ENCODE measurements at places on chromosomes 2 and 18.

GRCh38 chr2:103144837-103145236 is 383.0 kb downstream of the TMEM182 start:
- H3K27me3 ChIP-seq, result no peaks in the 10 kb centered on the region
- no peaks in the 10 kb centered on the region for H3K4me1 ChIP-seq
- H3K27ac ChIP-seq, result no peak overlapping the region
- no peak overlapping the region for H3K4me3 ChIP-seq

DNA sequence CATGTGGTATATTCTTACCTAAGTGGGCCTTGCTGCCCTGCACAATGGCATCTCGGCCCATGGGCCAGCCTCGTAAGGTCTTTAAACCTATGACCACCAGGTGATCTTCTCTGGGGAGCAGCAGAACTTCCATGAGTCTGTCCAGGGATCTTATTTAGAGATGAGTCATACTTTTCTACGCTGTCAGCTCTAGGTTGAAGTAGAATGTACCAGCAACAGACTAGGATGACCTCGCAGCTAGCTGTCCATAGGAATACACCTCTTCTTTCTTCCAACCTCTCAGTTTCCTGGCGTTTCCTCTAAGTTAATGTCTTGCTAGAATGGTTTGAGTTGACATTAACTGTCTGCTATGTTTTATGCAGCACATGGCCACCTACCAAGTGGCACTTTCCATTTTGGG is 15.6 kb upstream of the CXCR4 start:
- no peaks in the 10 kb centered on the region for H3K27me3 ChIP-seq
- H3K4me1 ChIP-seq, result peaks cover 97% of the 10 kb centered on the region
- H3K36me3 ChIP-seq, result no peaks in the 10 kb centered on the region
- peak overlapping the region; percentile 93 for H3K27ac ChIP-seq
- H3K4me3 ChIP-seq, result peak overlapping the region; percentile 56
- no peak for ATAC-seq

- no peak overlapping the region for H3K27ac ChIP-seq
- H3K4me3 ChIP-seq, result no peak overlapping the region
- no peaks in the 10 kb centered on the region for H3K4me1 ChIP-seq
- peaks cover 31% of the 10 kb centered on the region for H3K36me3 ChIP-seq
- ATAC-seq, result no peak
- H3K27me3 ChIP-seq, result no peaks in the 10 kb centered on the region
These were observed 18.9 kb upstream of the DLX1 start for GRCh38 chr2:172066394-172066886.

DNA sequence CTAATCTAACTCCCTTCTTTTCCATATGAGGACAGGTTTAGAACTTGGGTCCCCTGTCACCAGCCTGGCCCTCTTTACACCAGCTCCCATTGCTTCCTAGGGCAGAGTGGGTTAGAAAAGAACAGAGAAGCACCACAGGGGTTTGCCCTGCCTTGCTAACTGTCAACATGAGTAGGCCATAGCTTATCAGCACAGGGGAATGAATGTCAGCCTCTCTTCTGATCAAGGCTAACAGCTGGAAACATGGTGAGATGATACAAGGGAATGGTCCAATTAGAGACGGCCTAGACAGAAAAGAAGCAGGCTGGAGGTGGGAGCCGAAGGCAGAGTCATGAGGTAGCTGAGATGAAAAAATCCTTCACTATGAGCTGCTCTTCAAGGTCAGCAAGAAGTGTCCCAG is 189.4 kb upstream of the ACAA2 start:
- H3K4me3 ChIP-seq, result no peak overlapping the region
- H3K27ac ChIP-seq, result no peak overlapping the region
- ATAC-seq, result no peak
- peaks cover 9% of the 10 kb centered on the region for H3K4me1 ChIP-seq
- H3K27me3 ChIP-seq, result peaks cover 22% of the 10 kb centered on the region

DNA sequence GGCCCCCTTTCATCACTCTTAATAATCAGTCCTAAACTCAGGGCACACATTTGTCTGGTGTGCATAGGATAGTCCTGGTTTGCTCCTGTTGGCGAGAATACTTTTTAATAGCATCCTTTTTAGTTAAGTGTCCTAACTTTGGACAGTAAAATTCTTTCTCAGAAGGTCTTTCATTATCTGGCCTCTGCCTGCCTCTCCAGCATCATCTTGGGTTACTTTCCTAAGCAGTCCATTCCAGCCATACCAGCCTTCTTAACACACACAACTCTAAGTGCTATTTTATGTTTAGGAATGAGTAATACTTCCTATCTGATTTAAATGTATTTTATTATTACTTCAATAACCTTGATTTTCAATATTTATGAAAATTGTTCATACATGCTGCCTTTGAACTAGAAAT is 151.0 kb downstream of the ACOXL start:
- no peaks in the 10 kb centered on the region for H3K4me1 ChIP-seq
- H3K4me3 ChIP-seq, result no peak overlapping the region
- no peak for ATAC-seq
- no peak overlapping the region for H3K27ac ChIP-seq
- H3K27me3 ChIP-seq, result peaks cover 18% of the 10 kb centered on the region

GRCh38 chr2:239167766-239168444 is 232.9 kb downstream of the HDAC4 start:
- no peak for ATAC-seq
- no peaks in the 10 kb centered on the region for H3K4me1 ChIP-seq
- H3K4me3 ChIP-seq, result no peak overlapping the region
- no peaks in the 10 kb centered on the region for H3K27me3 ChIP-seq
- peaks cover 61% of the 10 kb centered on the region for H3K36me3 ChIP-seq
- no peak overlapping the region for H3K27ac ChIP-seq

GRCh38 chr2:159735648-159736047 is 23.3 kb downstream of the MARCHF7 start:
- H3K27ac ChIP-seq, result no peak overlapping the region
- no peaks in the 10 kb centered on the region for H3K27me3 ChIP-seq
- ATAC-seq, result no peak
- peaks cover 6% of the 10 kb centered on the region for H3K4me1 ChIP-seq
- H3K36me3 ChIP-seq, result peaks cover 46% of the 10 kb centered on the region
- H3K4me3 ChIP-seq, result no peak overlapping the region

DNA sequence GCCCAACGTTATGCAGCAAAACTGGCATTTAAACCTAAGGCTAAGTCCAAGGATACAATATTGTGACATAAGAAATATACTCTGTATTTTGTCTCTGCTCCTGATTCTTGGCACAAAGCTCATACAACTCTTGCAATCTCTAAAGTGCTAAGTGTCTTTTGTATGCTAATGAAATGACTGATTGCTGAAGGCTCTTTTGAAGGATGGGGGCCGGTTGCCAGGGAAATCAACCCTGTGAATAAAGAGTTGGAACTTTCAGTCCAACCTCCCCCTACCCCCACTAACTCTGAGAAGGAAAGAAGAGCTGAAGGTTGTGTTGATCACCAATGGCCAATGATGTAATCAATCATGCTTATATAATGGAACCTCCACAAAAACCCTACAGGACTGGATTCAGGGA is 40.3 kb downstream of the SESTD1 start:
- H3K4me1 ChIP-seq, result peaks cover 23% of the 10 kb centered on the region
- H3K36me3 ChIP-seq, result no peaks in the 10 kb centered on the region
- ATAC-seq, result no peak
- no peak overlapping the region for H3K27ac ChIP-seq

DNA sequence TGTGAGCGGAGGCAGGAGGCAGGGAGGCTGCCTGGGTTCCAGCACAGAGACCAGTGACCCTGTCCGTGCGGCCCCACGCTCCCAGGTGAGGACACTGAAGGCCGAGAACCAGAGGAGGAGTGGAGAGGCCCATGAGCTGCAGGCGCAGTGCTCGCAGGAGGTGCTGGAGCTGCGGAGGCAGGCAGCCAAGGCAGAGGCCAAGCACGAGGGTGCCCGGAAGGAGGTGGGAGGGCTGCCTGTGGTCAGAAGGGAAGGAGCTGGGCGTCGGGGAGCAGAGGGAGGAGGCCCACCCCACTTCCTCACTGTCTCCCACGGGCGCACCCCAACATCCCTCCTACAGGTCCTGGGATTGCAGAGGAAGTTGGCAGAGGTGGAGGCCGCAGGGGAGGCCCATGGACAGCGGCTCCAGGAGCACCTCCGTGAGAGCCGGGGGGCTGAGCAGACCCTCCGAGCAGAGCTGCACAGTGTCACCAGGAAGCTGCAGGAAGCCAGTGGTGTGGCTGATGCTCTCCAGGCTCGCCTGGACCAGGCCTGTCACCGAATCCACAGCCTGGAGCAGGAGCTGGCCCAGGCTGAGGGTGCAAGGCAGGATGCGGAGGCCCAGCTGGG is 33.0 kb upstream of the SNED1 start:
- H3K27me3 ChIP-seq, result peaks cover 21% of the 10 kb centered on the region
- no peak overlapping the region for H3K4me3 ChIP-seq
- no peaks in the 10 kb centered on the region for H3K36me3 ChIP-seq
- no peak for ATAC-seq
- H3K4me1 ChIP-seq, result no peaks in the 10 kb centered on the region
- no peak overlapping the region for H3K27ac ChIP-seq

GRCh38 chr2:108565778-108566375 is 31.6 kb downstream of the LIMS1 start:
- H3K4me3 ChIP-seq, result no peak overlapping the region
- no peak for ATAC-seq
- H3K4me1 ChIP-seq, result peaks cover 7% of the 10 kb centered on the region

- no peaks in the 10 kb centered on the region for H3K27me3 ChIP-seq
- H3K4me3 ChIP-seq, result peak overlapping the region; percentile 66
- H3K36me3 ChIP-seq, result no peaks in the 10 kb centered on the region
- ATAC-seq, result peak; percentile 92
- H3K27ac ChIP-seq, result peak overlapping the region; percentile 75
- peaks cover 58% of the 10 kb centered on the region for H3K4me1 ChIP-seq
These were observed 57.1 kb downstream of the ZFP36L2 start for GRCh38 chr2:43169099-43169945.

DNA sequence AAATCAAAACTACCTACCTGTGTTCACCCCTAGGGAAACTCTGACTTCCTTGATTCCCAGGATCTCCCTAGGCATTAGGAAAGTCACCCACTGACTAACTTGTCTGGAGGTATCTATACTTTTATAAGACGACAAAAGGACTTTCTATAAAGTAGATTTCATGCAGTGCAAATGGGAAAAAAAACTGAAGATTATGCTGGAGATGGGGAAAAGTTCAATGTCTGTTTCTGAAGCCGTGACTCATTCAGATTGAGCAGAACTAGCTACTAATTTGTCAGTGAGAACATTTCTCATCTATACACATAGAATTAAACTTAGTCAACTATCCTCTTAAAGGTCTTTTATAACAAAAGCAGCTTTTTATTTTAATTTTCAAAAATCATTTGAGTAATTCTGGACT is 6.0 kb downstream of the SEPTIN10 start:
- H3K36me3 ChIP-seq, result no peaks in the 10 kb centered on the region
- H3K27ac ChIP-seq, result no peak overlapping the region
- no peak overlapping the region for H3K4me3 ChIP-seq
